ENCODE measurements at places on chromosomes 13 and 19. TPM values are rescaled to one million over a fixed set of nuclear protein-coding genes. Genes with fewer than 3 reads are reported as not detected.
A peak's percentile ranks its signal among the peaks of the same experiment; 100 is the strongest.

NAPSA gene
- 87.5 TPM for total RNA-seq

DNA sequence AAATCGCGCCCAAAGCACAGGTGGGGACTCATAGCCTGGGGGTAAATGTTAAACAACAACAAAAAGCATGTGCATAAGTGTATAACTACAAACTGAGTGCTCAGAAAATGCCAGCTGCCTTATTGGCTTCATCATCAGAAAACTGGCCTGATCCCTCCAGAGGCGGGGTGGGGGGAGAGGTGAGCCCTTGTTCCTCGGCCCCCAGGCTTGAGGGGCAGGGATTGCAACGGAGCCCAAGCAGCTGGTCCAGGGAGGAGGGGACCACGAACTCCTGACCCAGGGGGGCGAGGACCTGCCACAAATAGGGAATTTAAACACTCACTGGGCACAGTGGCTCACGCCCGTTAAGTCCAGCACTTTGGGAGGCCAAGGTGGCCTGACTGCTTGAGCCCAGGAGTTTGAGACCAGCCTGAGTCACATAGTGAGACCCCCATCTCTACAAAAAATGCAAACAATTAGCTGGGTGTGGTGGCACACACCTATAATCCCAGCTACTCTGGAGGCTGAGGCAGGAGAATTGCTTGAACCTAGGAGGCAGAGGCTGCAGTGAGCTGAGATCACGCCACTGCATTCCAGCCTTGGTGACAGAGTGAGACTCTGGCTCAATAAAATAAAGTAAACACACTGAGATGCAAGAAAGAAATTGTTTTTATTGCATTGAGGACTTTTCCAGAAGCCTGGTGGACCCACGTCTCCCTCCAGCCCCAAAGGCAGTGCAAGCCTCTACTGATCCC, 8.7 kb downstream of the SIRT6 start:
- no peak for DNase-seq

CD37 gene
- 2.2 TPM for total RNA-seq

MCF2L gene
- total RNA-seq: 58.6 TPM

- peak; percentile 57 for DNase-seq
These were observed 638 bp downstream of the ADGRE5 start for GRCh38 chr19:14381689-14382474.

ZNF497 gene
- 0.14 TPM for total RNA-seq

DNA sequence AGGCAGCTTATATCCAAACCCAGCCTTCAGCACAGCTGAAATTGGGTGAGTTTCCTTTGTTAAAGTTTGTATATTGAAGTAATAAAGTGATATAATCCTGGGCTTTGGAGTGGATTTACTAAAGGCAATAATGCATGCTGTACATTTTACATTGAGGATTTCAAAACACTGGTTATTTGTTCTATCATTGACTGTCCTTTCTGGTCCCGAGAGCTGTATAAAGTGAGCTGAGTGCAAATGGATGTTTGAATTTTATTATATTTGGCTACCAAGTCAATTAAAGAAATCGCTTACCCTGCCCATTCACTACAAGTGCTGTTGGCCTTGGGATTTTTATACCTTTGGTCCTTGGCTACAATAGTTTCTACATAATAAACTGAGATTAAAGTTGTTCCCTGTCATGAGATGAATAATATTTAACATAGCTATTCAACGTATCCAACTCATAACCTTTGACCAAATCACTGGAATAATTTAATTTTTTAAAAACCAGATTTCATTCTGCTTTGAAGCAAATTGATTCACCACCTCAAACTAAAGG, 207.9 kb downstream of the KLF5 start:
- DNase-seq: no peak

- no peak for DNase-seq
These were observed at the start of gene SOX21 for GRCh38 chr13:94712287-94712811. TSS of gene SOX21 (minus strand) at chr13:94712545. CDS start at chr13:94712049, 496 bp downstream.

- DNase-seq: no peak
These were observed 458.9 kb downstream of the COG6 start for GRCh38 chr13:40114305-40114896.

- DNase-seq: peak; percentile 72
These were observed 81.6 kb upstream of the ARGLU1 start for GRCh38 chr13:106649495-106649894.

DNA sequence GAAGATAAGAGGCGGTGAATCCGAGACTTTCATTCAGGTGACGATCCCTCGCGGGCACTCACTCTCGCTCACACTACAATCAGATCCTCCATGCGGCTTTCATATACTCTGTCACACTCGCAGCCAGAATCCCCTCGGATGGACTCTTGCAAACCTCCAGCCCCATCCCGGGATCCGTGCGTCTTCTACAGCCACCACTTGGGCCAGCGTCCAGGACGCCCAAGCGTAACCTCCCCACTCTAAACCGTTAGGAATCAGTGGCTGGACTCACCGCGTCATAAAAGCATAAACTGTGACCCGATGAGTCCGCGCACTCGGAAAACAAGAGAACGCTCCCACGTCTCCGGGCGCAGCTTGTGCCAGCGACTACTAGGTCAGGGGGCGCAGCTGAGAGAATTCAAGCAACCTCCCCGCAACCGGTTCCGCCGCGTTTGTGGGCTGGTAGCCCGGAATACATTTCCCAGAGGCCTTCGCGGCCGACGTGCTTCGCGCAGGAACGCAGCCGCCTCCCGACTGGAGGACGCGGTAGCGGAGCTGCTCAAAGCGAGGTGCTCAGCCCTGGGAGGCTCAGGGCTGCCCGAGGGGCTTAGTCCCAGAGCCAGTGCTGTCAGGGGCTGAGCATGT, 27.6 kb downstream of the ZNF607 start:
- peak; percentile 63 for DNase-seq

CGB3 gene
- not detected for total RNA-seq

DNA sequence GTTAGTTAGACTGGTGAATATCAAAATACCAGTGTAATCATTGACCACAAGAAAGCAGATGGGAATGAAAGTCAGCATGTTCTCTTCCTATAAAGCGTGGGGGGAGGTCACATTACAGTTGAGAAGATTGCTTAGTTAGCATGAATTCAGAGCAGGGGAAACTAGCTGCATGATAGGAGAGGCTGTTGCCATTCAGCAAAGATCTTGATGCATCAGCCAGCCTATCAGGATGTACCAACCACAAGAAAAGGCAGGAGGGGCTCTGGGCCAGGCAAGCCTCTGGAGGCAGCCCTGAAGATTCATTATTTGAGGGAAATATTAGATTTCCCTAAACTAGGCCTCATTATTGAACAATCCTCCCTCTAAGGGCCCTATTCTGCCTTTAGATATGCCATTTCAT, 5.0 kb upstream of the MTMR6 start:
- no peak for DNase-seq

GRCh38 chr13:78325585-78325984, 277.8 kb downstream of the POU4F1 start:
- DNase-seq: no peak

DNA sequence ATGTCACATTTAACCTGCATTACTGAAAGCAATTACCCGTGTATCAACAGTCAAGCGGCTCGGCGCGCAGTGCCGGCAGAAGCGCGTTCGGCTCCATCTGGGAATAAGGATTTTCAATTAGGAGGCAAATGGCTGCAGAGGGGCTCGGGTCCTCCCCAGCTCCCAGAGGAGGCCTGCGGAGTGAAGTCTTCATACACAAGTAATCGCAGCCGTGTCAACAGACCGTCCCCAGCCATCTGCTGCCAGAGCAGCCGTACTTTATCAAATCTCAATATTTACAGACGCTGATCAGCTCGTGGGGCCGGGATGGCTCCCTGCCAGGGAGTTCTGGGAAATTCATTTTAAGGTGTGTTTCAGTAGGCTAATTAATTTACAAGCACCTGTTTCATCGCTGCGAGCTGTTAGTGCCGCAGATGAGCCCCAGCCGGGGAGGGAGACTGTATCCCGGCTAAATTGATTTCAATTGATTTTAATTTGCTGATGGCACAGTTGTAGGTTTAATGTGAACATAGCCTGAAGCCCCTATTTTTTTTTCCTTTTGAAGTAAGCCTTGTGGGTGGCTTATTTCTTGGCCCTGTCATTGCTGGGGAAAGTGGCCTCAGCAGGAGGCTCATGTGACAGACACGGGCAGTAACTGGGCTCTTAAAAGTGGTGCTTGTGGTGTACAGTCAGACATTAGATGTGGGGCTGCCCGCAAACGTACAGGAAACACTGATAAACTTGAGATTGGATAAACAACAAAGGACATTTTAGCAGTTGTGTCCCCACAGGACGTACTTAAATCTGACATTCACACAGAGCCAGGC, 252.7 kb downstream of the TEX29 start:
- DNase-seq: peak; percentile 89

- DNase-seq: no peak
These were observed 3.7 kb upstream of the ZNRF4 start for GRCh38 chr19:5451494-5451893.

ZNF534 gene
- not detected for total RNA-seq

DNA sequence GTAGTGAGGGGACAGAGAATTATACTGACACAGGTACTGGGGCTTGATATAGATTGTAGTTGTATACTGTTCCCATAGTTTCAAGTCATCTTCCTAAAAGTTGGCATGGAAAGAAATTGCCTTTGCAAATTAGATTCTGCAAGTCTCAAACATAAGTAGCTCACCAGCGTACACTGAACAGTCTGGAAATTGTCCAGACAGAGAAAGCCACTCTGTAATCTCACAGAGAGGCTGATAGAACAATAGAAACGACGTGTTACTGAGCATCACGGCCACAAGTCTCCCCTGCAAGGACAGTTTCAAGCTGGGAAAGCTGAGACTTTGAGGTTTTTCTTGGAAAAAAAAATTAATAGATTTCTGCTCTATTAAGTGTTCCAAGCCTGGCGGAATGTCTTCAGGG, 228.6 kb downstream of the DNAJC15 start:
- DNase-seq: no peak

DNA sequence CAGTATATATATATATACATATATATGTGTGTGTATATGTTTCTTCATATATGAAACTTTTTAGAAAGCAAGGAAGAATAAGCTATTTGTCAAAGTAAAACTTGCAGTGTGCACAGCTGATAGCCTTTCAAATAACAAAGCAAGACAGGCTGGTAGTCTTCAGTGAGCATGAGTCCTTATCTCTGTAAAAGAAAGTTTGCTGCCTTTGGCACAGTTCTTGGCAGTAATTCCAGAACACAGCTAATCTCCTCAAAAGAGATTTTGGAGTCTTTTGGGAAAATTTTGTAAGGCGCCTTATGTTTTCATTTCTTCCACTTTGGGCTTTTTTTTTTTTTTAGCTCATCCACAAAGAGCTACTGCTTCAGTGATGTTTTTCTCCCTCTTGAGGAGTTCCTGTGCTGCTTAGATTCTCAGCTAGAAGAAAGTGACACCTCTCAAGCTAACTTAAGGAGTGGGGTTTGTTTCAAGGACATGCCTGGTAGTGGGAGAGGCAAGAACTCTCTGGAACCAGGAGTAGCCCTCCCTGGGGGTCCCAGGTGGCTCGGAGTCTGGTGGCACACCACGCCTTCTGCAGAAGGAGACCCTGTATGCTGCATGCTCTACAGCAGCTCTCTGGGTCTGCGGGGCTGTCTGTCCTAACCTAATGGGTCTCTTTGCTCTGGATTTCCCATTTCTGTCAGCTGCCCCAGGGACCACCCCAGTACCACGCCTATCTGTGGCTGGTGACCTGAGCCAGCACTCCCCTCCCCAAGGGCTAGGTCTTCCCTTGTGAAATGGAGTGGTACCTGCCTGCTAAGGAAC, 58.8 kb downstream of the TNFRSF19 start:
- DNase-seq: no peak

DNA sequence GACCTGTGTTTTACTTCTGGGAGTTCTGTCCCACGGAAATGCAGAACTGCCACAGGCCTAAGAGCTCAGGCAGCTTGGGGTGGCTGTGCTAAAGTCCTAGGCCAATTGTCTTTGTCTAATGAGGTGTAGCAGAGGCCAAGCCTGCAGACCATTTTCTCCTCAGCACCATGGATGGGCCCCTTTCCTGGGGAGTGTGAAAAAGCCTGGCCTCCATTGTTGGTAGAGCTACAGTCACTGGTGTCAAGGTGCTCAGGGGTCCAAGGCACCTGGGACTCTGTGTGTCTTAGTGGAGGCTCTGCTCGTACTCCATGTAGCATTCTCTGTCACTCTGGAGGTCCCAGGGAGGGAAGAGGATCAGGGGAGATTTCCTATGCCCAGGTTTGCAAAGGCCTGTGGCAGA, 329.6 kb downstream of the SLITRK5 start:
- DNase-seq: no peak

PTGIR gene
- total RNA-seq: 1.8 TPM

- no peak for DNase-seq
These were observed 5.4 kb upstream of the LGALS13 start for GRCh38 chr19:39596911-39597310.

NLRP11 gene
- not detected for total RNA-seq

DNA sequence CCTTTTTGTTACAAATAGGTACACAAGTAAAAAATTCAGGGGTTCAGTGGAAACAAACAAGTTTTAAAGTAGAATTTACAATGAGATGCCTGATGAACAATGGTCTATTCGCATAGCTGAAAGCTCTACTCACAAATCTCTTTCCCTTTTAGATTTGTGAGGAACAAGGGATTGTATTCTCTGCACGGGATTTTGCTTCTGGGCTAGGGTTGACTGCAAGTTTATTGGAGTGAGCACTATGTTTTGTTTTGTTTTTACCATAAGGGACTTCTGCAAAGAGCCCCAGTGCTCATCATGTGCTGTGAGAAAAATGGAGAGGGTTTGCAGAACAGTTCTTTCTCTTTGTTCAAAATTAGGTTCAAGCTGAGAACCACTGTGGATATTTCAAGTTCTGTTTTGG, 160.5 kb downstream of the DLEU7 start:
- DNase-seq: peak; percentile 14

GRCh38 chr13:49400755-49401659, 42.9 kb downstream of the CAB39L start:
- peak; percentile 45 for DNase-seq

- peak; percentile 50 for DNase-seq
These were observed 14.6 kb downstream of the LNX2 start for GRCh38 chr13:27605610-27606200.

DNA sequence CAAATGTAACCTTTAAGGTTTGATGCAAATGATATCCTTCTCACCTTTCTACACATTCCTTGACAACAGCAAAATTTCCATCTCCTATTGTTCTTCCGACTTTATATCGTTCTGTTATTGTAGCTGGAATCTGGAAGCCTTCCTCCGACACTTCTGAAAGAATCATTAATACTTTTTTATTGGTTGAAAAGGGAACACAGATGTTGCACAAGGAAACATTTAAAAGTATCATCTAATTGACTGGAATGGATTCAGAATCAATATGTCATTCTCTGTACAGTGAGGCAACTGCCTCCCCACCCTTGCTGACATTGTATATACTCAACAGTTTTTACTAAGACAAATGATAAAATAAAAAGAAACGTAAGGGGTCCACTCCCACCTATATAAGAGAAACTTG, 295.2 kb downstream of the DCLK1 start:
- no peak for DNase-seq

AMER2 gene
- not detected for total RNA-seq

SRRM5 gene
- not detected for total RNA-seq
